ENCODE measurements at places on chromosomes 7 and 10. TPM values are rescaled to one million over a fixed set of nuclear protein-coding genes. Genes with fewer than 3 reads are reported as not detected.

EBLN1 gene
- not detected for total RNA-seq

GSTO2 gene
- total RNA-seq: 0.75 TPM

CNNM1 gene
- total RNA-seq: not detected

GIMAP4 gene
- 105 TPM for total RNA-seq

NKX2-3 gene
- not detected for total RNA-seq

BMPR1A gene
- total RNA-seq: 7.7 TPM

RSU1 gene
- total RNA-seq: 85.3 TPM

ACTR1A gene
- total RNA-seq: 101 TPM

WDR91 gene
- 42.0 TPM for total RNA-seq

PRF1 gene
- 2,133 TPM for total RNA-seq

ATOH7 gene
- not detected for total RNA-seq

CRHR2 gene
- not detected for total RNA-seq

MLXIPL gene
- total RNA-seq: not detected

ALDH18A1 gene
- 20.7 TPM for total RNA-seq

- H3K27ac ChIP-seq: no peak overlapping the region
- peaks cover 8% of the 10 kb centered on the region for H3K4me1 ChIP-seq
- H3K27me3 ChIP-seq: peaks cover 17% of the 10 kb centered on the region
- DNase-seq: no peak
- H3K36me3 ChIP-seq: no peaks in the 10 kb centered on the region
Measured at GRCh38 chr7:94396596-94396995, 1.9 kb downstream of the COL1A2 start.

DNA sequence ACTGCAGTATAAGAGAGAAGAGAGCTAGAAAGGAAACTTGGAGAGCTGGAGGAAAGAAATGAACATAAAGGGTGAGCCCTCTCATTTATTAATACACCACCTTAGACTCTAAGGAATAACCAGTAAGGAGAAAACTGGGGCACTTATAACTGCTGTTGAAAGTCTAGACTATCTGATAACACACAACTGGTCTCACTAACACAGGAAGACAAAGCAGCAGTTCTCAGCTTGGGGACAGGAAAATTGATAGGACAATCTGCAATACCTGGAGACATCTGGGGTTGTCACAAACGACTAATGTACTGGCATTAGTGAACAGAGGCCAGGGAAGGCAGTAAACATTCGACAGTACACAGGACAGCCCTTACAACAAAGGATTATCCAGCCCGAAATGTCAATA lies 6.8 kb downstream of the ELMO1 start:
- no peaks in the 10 kb centered on the region for H3K36me3 ChIP-seq
- H3K27ac ChIP-seq: peak overlapping the region; percentile 70
- DNase-seq: no peak
- H3K27me3 ChIP-seq: no peaks in the 10 kb centered on the region
- H3K4me3 ChIP-seq: no peak overlapping the region

- no peaks in the 10 kb centered on the region for H3K36me3 ChIP-seq
- H3K4me3 ChIP-seq: no peak overlapping the region
- peaks cover 2% of the 10 kb centered on the region for H3K27me3 ChIP-seq
- H3K4me1 ChIP-seq: no peaks in the 10 kb centered on the region
Measured at GRCh38 chr7:105989686-105990085, 26.6 kb downstream of the CDHR3 start.

DNA sequence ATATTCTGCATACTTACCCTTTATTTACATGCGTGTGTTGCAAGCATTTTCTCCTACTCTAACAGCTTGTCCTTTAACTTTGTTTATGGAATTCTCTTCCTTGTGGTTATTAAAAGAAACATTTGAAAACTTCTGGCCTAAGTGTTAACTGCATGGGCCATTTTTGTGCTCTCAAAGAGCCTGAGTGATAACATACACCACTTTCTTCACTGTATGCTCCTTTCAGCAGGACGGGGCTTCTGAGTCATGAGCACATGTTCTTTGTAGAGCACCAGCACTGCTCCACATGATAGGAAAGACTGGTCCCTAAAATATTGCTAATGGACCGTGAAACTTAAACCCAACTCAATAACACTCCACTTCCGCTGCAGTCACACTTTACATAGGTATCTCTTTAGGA lies 1093.6 kb upstream of the GHITM start:
- H3K27me3 ChIP-seq: no peaks in the 10 kb centered on the region
- no peak overlapping the region for H3K4me3 ChIP-seq
- H3K27ac ChIP-seq: no peak overlapping the region
- H3K36me3 ChIP-seq: no peaks in the 10 kb centered on the region
- H3K4me1 ChIP-seq: no peaks in the 10 kb centered on the region

- H3K27me3 ChIP-seq: no peaks in the 10 kb centered on the region
- no peak for DNase-seq
- no peaks in the 10 kb centered on the region for H3K36me3 ChIP-seq
- H3K27ac ChIP-seq: no peak overlapping the region
Measured at GRCh38 chr10:77036993-77037734, 600.4 kb downstream of the KCNMA1 start.

DNA sequence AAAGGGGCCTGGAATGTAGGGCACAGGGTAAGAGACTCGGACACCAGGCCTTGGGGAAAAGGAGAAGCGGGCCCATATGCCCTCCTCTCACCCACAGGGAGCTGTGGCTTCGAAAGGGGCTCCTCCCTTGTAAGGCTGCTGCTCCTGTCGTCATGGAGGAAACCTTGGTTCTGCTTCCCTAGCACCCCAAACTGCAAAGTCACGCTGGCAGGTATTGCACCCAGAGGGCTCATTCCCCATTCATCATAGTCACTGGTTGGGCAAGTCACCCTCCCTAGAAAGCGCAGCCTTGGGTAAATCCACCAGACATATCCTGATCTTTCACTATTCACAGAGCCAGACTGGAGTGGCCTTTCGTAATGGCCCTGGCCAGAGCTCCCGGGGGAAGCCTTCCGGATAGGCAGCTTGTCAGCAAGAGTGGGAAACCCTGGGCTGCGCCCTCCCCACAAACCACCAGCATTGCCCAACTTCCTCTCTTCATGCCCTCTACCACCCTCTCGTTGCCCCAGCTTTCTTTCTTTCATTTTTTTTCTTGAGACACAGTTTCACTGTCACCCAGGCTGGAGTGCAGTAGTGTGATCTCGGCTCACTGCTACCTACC lies 121.0 kb downstream of the HIP1 start:
- H3K27me3 ChIP-seq: no peaks in the 10 kb centered on the region
- no peak overlapping the region for H3K4me3 ChIP-seq
- H3K36me3 ChIP-seq: no peaks in the 10 kb centered on the region
- peak overlapping the region; percentile 29 for H3K27ac ChIP-seq

GRCh38 chr10:63498665-63499064 lies 22.5 kb upstream of the REEP3 start:
- H3K4me3 ChIP-seq: no peak overlapping the region
- no peak for DNase-seq
- no peaks in the 10 kb centered on the region for H3K4me1 ChIP-seq
- no peaks in the 10 kb centered on the region for H3K27me3 ChIP-seq
- no peak overlapping the region for H3K27ac ChIP-seq
- H3K36me3 ChIP-seq: no peaks in the 10 kb centered on the region

GRCh38 chr7:81707966-81708365 lies 61.9 kb downstream of the HGF start:
- no peak overlapping the region for H3K27ac ChIP-seq
- H3K27me3 ChIP-seq: no peaks in the 10 kb centered on the region
- H3K4me1 ChIP-seq: no peaks in the 10 kb centered on the region
- DNase-seq: no peak
- H3K4me3 ChIP-seq: no peak overlapping the region

DNA sequence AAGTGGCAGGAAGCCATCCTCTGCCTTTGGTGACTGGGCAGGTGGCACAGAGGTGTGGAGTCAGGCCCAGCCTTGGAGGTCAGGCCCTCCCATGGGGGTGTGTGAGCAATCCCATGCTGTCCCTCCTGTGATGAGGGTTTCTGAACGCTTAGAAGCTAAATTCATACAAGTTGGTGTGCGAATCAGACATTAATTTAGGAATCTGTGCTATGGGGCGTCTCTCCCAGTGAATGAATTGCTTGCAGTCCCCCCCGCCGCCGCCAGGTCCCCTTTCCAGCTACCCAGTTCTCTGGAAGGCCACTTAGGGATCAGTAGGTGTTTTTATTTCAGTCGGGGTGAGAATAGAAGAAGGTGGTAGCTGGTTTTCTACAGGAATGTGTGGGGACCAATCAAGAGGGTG lies 37.5 kb downstream of the LRRC18 start:
- H3K4me3 ChIP-seq: no peak overlapping the region
- H3K4me1 ChIP-seq: no peaks in the 10 kb centered on the region
- H3K36me3 ChIP-seq: no peaks in the 10 kb centered on the region
- no peak for DNase-seq

GRCh38 chr10:114544045-114544659 lies 113.9 kb downstream of the ABLIM1 start:
- peak overlapping the region; percentile 96 for H3K27ac ChIP-seq
- H3K27me3 ChIP-seq: no peaks in the 10 kb centered on the region
- peaks cover 81% of the 10 kb centered on the region for H3K4me1 ChIP-seq
- peak; percentile 56 for DNase-seq

DNA sequence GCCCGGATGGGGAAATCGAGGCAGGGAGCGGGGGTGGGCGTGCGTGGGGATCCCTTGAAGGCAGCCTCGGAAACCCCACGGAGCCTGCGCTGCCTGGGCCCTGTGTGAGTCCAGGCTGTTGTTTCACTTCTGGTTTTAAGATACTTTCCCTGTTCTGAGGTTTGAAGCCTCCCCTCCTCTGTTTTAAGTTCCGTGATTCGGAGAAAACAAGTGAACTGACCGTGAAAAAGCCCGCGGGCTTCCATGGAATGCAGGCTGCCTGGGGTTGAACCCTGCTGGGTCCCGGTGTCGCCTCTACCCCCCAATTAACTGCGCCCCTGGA lies 401 bp downstream of the LRRC27 start:
- no peaks in the 10 kb centered on the region for H3K36me3 ChIP-seq
- H3K27me3 ChIP-seq: no peaks in the 10 kb centered on the region
- H3K4me3 ChIP-seq: peak overlapping the region; percentile 67
- peak overlapping the region; percentile 87 for H3K27ac ChIP-seq

DNA sequence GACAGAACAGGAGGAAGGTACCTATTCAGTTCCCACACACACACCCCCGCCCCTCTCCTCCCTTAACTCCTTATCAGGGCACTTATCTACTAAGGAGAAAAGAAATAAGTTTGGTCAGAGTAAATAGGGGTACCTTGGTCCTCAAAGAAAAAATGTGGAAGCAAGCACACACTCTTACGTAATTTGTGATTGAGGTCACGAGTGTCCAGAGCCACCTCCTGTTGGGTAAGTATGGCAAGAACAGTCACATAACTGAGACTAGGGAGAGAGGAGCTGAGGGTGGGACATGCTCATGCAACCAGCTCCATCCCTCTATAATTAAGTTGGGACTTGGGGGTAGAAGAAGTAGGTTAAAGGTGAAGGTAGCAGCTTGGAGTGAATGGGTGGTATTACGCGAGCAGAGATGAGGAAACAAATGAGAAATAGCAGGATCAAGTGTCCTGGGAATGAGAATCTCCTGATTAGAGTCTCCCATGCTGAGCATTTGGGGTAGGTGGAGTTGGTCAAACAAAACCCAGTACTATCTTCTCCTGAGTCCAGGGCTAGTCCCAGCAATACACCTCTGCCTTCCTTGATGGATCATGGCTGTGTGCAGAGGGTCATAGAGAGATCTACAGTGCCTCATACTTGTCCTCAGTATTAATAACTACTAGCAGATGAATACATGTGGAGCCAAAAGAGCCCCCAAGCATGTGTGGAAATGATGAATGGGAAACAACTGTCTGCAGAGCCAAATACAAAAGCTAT lies 77.1 kb downstream of the GSAP start:
- no peak for DNase-seq
- no peak overlapping the region for H3K4me3 ChIP-seq
- H3K27me3 ChIP-seq: no peaks in the 10 kb centered on the region

- DNase-seq: no peak
- no peak overlapping the region for H3K27ac ChIP-seq
- no peak overlapping the region for H3K4me3 ChIP-seq
- no peaks in the 10 kb centered on the region for H3K27me3 ChIP-seq
Measured at GRCh38 chr7:3234851-3235250, 66.2 kb upstream of the SDK1 start.

GRCh38 chr7:101919363-101920115 lies 102.1 kb downstream of the CUX1 start:
- no peak overlapping the region for H3K4me3 ChIP-seq
- H3K36me3 ChIP-seq: peaks cover 21% of the 10 kb centered on the region
- no peak for DNase-seq
- H3K27me3 ChIP-seq: no peaks in the 10 kb centered on the region

GRCh38 chr7:45160417-45160881 lies 2.9 kb downstream of the RAMP3 start:
- peaks cover 4% of the 10 kb centered on the region for H3K4me1 ChIP-seq
- peaks cover 4% of the 10 kb centered on the region for H3K27me3 ChIP-seq
- no peak overlapping the region for H3K4me3 ChIP-seq

DNA sequence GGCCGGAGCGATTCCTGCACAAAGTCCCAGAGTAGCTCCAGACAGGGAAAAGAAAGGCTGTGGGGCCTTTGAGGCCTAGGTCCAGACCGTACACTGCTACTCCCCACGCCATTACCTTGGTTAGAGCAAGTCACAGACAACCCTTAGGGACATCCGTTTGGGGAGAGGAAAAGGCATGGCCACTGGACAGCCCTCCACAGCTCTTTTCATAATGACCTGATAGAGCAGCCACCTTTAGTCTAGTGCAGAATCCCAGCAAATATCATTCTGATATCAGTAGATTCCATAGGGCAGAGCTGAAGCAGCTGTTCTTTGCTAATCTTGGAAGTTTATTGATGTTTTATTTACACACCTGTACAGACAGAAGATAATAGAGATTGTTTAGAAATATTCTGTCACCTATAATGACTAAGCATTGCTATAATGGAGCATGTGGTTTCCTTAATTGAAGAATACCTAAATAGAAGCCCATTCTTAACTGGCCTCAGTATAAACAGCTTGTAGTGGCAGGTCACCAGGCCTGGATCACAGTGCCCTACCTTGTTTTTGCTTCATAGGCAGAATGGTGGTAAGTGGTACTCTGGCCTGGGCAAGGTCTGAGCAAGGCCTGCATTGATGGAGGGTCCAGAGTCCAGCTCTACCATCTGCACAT lies 27.9 kb downstream of the OGDH start:
- no peak overlapping the region for H3K4me3 ChIP-seq
- DNase-seq: no peak
- H3K27ac ChIP-seq: peak overlapping the region; percentile 86
- no peaks in the 10 kb centered on the region for H3K27me3 ChIP-seq

GRCh38 chr7:44215531-44215930 lies 14.8 kb downstream of the YKT6 start:
- no peak for DNase-seq
- H3K4me3 ChIP-seq: no peak overlapping the region
- no peaks in the 10 kb centered on the region for H3K27me3 ChIP-seq
- H3K27ac ChIP-seq: no peak overlapping the region
- H3K4me1 ChIP-seq: no peaks in the 10 kb centered on the region

- no peak overlapping the region for H3K4me3 ChIP-seq
- H3K27me3 ChIP-seq: no peaks in the 10 kb centered on the region
- H3K27ac ChIP-seq: no peak overlapping the region
- no peaks in the 10 kb centered on the region for H3K4me1 ChIP-seq
- H3K36me3 ChIP-seq: no peaks in the 10 kb centered on the region
Measured at GRCh38 chr7:148060724-148061123, 529.8 kb upstream of the C7orf33 start.

DNA sequence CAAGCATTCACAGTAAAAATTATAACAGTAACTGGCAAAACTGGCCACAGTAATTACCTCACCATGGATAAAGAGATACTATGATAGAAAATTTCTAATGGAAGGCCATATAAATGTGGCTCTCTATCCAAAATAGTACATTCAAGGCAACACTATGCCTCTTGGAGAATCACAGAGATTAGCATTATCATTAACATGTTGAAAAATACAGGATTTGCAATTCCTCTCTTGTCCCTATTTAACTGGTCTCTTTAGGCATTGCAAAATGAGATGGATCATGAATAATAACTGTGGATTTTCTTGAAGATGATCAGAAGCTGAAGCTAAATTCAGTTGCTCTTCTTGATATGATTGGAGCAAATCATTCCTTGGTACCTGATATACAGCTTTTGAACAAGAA lies 100.8 kb upstream of the HGF start:
- no peaks in the 10 kb centered on the region for H3K36me3 ChIP-seq
- DNase-seq: no peak
- H3K27ac ChIP-seq: no peak overlapping the region
- H3K27me3 ChIP-seq: no peaks in the 10 kb centered on the region

Measured in natural killer cell (primary cell).